ENCODE measurements at places on chromosomes 3 and 15.
A peak's percentile ranks its signal among the peaks of the same experiment; 100 is the strongest.

GRCh38 chr3:185807445-185808068 is 17.3 kb downstream of the IGF2BP2 start:
- peak; percentile 84 for DNase-seq

GRCh38 chr3:134132961-134133360 is 103.2 kb upstream of the SLCO2A1 start:
- DNase-seq, result no peak

DNA sequence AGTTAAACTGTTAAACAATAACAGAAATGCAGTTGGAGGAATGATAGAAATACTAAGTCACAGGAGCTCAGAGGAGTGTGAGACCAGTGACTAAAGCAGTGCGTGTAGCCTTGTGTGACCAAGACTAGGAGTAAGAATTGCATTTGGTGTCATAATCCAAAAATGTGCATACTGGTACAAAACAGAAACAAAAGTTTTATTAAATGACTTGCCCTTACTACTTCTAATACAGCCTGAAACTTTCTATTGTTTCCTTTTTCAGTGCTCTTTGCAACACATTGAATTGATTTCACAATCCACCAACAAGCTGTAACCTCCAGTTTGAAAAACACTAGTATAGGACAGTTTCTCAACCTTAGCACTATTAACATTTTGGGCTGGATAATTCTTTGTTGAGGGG is 17.1 kb downstream of the SNX1 start:
- DNase-seq, result no peak

- DNase-seq, result no peak
Measured at GRCh38 chr3:118380576-118380975, 654.1 kb downstream of the IGSF11 start.

- no peak for DNase-seq
Measured at GRCh38 chr3:79985816-79986215, 218.0 kb upstream of the ROBO1 start.

DNA sequence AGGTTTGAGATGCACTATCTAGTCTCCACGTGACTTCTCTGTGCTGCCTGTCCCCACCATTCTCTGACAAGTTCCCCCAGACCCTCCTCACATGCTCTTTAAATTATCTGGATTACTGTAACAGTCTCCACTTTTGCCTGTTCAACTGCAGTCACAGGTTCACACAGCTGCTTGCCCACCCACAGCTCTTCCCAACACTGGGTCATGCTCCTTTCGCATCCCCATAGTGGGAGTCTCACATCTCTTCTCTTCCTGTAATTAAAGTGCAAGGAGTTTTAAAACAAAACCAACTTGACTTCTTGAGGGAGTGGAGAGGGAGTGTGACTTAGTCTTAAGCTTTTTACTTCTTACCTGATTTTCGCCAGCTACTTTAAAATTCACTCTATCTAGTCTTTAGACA is 178.8 kb downstream of the PLCL2 start:
- no peak for DNase-seq

DNA sequence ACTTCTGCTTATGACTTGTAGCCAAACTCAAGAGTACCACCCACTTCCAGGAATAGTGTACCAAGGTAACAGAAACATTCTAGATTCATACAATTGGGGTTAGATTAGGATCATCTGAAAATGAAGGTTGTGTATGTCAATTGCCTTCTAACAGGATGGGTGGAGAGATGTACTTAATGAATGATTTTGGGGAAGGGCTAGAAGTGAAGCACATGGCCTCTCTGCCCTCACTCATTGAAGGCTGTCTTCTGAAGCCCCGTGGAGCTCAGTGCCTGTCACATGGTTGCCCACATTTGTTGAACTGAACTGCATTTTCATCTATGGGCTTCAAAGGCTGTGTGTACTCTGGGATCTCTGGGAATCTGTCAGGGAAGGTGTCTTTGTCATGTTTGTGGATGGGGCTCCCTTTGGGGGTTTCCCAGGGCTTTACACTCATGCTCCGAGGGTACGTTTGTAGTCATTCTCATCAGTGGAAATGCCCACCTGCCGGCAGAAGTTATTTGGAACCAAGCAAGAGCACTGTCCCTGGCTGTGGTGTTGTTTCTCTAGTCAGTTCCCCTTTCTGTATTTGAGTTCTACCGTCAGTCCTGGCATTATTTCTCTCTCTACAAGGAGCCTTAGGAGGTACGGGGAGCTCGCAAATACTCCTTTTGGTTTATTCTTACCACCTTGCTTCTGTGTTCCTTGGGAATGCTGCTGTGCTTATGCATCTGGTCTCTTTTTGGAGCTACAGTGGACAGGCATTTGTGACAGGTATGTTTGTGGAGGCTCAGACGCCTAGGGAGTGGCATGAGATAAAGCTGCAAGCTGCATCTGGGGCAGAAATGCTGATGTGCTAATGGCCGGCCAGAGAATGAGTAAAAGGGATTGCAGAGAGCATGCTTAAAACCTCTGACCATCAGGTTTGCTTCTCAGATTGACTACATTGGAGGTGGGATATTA is 22.4 kb downstream of the CD86 start:
- DNase-seq, result no peak

DNA sequence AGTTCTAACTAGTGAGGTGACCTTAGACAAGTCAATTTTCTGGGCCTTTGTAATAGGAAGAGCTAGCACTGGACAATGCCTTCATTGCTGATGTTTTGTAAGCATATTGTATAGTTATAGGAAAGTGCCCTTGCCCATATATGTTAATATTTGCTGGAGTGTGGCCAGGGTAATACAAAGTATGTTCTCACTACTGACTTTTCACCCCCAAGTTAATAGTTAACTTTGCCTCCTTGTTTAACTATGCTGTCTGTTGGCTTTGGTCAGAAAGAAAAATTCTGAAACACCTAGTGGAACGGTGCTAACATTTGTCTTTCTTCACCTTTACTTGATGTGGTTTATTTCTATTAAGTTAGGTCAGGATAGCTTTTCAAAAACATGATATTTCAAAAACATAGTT is 287.4 kb upstream of the CTNNB1 start:
- DNase-seq, result no peak

- peak; percentile 18 for DNase-seq
Measured at GRCh38 chr3:4584456-4585249, 91.5 kb downstream of the ITPR1 start.

GRCh38 chr15:58762285-58762684 is 8.8 kb upstream of the MINDY2 start:
- DNase-seq, result no peak

- no peak for DNase-seq
Measured at GRCh38 chr3:141391991-141392316, 23.6 kb downstream of the ZBTB38 start.

DNA sequence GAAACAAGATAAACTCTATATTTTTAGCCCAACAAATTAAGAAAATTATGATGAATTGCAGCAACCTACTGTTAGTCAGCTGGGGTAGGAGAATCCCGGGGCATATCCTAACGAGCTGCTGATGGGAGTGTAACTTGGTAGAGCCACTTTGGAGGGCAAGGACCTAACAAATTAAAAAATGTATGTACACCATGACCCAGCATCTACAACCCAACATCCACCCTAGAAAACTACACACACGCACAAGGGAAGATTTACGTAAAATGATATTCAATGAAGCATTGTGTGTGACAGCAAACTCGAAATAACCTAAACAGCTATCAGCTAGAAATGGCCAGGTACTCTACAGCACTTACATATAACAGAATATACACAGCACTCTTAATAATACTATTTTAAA is 1.9 kb downstream of the BCL2A1 start:
- DNase-seq, result no peak

- DNase-seq, result no peak
Measured at GRCh38 chr3:71813073-71813472, 28.1 kb upstream of the PROK2 start.

DNA sequence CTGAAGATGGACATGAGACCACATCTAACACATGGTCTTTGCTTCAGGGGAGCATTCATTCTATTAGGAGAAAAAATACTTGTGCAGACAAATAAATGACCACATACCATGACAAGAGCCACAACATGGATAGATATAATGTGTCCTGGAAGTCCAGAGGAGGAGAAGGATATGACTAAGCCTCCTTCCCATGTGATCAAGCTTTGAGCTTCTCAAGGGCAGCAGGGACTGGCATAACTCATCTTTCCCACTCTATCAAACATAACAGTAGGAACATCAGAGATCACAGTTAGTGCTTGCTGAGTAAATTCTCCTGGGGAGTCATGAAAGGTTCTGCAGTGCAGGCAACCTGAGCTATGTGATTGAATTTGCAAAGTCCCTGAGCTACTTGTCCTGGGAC is 86.0 kb upstream of the LPP start:
- DNase-seq, result peak; percentile 61

DNA sequence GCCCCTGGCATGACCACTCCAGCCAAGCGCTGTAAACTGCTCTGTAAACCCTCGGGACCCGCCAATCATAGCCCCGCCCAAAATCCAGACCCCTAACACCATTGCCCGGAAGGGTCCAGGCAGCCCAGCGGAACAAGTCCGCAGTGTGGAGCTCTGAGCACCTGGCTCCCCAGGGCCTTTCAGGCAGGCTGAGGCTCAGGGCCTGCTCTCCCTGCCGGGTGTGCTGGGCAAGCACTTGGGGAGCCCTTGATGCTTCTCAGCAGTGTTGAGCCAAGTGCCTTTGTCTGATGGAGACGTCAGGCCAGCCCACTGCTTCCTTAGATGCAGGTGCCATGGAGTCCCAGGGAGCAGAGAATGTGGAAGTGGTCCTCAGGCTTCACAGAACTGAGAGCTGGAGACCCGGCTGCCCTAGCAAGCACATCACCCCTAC is 106.2 kb downstream of the TLE3 start:
- DNase-seq, result no peak

DNA sequence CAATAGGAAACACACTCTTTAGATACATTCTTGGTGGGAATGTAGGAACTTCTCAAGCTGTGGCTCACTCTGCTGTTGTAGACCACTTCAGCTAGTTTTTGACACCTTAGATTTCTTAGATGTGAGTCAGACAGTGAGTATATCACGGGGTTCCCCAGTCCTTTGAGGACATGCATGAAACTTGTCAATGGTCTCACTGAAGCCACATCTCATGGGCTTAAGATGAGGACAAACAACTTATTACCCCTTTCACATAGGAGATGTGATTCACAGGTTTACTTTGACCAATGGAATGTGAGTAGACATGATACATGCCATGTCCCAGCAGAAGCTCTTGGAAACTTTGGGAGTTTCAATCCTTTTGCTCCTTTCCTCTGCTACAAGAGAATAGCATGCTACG is 325.5 kb downstream of the CHST2 start:
- peak; percentile 25 for DNase-seq

DNA sequence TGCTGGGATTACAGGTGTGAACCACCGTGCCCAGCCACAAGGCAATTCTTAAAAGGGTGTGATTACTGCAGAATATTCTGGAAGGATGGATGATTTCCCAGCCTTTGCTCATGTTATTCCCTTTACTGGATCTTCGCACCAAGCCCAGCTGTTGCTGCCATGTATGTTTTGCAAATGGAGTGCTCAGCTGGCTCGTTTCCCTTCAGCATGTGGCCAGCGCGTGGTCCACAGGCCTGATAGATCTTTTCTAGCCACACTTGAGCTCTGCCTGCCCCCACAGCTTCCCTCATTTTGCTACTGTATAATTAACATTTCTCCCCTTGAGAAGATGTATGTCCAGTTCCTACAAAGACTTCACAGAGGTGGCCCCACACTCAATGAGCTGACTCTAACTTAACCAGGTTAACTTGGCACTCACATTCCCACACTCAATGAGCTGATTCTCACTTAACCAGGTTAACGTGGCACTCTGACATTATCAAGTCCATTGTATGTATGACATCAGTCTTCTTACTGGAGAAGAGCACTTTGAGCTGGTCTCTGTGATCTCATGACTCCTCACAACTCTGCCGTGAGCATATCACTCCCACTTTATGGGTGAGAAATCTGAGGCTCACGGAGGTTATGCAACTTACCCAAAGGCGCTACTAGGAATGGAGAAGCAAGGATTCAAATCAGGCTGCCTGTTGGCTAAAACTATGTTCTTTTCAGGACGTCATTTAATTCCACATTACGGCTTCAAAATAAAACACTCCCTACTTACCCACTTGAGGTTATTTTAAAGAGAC is 49.2 kb downstream of the TM4SF4 start:
- DNase-seq, result no peak

GRCh38 chr3:190122198-190122771 is 1.6 kb upstream of the P3H2 start:
- DNase-seq, result no peak

DNA sequence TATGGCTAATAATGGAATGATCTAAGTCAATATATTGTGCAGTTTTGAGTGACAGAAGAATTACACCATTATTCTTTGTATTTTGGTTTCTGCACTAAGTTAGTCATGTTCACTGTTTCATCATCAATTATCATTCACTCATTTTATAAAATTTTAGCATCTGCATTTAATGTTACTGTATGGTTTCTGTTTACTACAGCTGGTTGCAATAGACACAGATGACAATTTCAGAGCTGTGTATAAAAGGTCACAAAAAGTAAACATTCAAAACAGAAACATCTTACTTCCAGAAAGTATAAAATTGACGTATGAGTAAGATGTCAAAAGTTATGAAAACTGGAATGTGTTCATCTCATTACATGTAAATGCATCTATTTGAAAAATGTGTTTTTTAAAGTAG is 111.1 kb upstream of the GBE1 start:
- DNase-seq, result no peak

- no peak for DNase-seq
Measured at GRCh38 chr15:80915472-80915871, 74.1 kb downstream of the MESD start.

DNA sequence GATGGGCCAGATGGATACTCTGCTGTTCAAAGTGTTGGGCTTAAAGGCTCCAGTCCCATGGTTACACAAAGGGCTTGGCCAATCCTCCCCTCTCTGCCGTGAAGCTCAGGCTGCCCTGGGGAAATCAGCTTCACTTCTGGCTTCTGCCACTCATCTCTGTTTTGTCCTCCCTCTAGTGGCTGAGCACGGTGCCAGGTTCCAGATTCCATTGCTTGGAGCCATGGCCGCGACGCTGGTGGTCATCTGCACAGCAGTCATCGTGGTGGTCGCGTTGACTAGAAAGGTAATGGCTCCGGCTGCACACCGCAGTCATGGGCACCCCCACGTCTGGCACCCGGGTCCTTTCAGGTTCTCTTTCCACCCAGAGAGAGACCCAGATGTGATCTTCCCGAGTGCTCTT is 5.6 kb downstream of the TIGIT start:
- DNase-seq, result peak; percentile 39

DNA sequence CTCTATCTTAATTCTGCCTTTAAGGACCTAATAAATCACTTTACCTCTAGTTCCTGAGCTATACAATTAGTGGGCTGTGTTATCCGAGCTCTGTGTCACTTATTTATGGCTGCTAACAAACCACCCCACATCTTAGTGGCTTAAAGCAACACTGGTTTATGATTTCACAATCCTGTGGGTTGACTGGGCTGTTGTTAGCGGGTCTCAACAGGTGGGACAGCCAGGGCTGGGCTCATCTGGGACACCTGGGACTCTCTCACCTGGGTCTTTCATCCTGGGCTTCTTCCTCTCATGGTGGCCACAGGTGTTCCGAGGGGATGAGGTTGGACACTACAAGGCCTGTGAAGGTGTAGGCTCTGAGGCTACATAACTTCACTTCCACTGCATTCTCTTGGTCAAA is 35.8 kb upstream of the CHST2 start:
- DNase-seq, result no peak
